ENCODE measurements at places on chromosomes 12 and 14.

DNA sequence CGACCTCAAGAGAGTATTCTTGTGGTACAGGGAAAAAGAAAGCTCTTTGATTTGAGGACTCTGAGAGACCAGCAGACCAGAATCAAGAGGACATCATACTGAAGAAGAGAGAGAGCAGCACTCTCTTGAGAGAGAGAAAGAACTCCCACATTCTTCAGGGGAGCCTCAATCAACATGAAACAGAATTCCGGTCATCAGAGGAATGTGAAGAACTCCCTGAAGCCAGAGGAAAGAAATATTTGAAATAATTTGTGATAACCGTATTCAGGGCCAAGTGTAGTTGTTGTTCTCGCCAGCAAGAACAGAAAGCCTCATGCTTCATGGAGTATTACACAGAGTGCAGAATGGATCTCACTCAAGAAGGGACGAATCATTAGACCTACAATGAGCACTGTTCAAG, 363.8 kb upstream of the TMEM132C start:
- DNase-seq, result no peak

DNA sequence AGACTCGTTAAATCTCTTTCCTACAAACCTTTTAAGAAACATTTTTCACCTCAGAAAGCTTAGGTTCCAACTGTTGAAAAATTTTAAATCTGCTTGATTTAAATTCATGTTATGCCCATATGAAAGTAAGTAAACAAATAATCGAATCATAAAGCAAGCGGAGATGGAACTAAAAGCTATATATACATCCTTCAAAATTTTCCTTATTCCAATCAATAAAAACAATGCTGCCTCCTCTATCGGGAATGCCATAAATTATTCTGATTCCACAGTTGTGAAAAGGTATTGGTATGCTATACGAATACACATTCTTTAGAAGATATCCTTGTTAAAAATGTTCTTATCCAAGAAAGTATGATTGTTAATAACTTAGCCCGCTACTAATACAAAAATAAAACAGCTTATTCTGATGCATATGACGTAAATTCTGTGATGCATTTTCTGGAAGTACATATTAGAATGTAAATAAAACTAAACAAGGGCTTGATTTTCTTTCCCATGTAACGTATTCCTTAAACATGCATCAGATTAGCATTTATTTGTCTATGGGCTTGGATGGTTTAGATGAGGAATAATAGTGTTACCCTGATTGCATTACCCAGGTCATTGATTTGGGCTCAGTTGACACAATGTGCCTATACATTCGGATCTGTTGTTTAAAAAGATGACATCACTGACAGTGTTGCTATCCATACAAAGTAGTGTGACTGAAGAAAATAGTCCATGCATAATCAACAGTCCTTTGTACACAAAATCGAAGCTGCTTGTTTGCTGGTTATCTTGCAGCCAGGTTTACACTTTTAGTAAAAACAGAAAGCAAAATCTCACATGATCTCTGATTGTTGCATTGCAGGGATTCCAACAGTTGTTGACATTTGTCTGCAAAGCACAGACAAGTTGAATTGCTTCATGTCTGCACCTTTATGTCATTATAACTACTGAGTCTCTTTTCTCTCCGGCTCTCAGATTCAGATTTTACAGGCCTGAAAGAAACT, 656 bp upstream of the DTD2 start:
- DNase-seq, result no peak

GRCh38 chr12:52023182-52023975, 16.6 kb downstream of the TAMALIN start:
- no peak for DNase-seq

DNA sequence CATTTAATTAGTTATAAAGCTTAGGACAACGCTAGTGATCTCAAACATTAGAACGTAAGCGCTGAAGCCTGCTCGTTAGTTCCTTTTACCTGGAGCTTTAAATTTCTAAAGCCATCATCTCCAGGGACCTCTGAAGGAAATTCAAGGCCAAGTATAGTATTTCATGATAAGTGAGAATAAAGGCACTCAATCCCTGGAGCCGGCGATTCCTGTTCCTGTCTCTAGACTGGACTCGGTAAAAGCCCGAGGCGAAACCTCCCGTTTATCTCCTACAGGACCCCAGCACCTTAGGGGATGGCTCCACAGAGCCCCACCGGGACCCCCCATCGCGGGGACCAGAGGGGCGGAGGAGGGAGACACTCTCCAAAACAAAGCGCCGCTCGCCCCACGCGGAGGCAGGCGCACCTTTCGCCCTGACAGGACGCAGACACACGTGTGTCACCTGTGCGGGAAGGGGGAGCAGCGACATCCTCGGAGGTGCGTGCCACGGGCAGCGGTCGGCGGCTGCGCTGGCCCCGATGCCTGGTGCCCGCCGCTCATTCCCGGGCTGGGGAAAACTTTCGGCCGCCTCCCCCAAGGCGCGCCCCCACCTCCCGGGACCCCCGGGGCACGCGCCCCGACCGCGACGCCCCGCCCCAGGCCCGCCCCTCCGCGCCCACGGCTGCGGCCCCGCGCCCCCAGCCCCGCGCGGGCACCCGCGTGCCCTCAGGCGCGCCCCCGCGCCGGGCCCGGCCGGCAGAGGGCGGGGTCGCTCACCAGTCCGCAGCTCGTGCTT, 678 bp downstream of the RPS6KA5 start:
- no peak for DNase-seq

Measured in AG04450 (cell line).